Ascending aorta (tissue), 2 donors: ENCODE measurements at places on chromosomes 1 and 21.

DNA sequence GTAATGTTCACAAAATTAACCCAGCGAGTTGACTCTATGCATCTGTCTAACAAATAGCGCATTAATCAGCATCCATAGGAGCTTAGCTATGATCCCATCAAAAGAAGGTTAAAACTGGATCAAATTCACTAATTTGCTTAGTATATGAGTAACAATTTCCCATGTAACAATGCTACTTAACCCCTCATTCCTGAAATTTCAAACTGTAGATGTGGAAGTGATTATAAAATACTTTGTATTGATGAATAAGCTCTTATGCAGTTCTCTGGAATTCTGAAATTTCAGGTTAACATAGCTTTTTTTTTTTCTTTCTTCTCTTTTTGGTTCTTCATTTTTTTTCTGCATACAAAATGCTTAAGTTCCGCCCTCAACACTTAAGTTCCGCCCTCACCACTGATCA is 1272.7 kb downstream of the KCNT2 start:
- DNase-seq, result no peak
- H3K36me3 ChIP-seq, result no peaks in the 10 kb centered on the region
- H3K4me3 ChIP-seq, result no peak overlapping the region
- H3K27ac ChIP-seq, result no peak overlapping the region
- no peaks in the 10 kb centered on the region for H3K27me3 ChIP-seq

DNA sequence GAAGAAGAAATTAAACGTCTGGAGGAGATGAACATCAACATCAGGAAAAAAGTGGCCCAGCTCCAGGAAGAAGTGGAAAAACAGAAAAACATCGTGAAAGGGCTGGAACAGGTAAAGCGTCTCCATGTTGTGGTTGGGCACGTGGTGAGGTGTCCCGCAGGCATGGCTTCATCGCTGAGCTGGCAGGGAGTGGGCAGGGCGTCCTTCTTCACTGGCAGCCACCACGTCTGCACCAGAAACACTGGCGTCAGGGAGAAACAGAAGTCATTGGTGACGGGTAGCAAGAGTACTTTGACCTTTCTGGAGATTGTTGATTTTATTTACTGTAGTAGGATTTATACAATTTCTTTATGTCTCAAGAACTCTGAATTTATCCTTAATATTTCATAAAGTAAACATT is 59.0 kb upstream of the DIP2A start:
- peaks cover 79% of the 10 kb centered on the region for H3K36me3 ChIP-seq
- H3K4me1 ChIP-seq, result no peaks in the 10 kb centered on the region
- H3K27me3 ChIP-seq, result no peaks in the 10 kb centered on the region
- no peak overlapping the region for H3K27ac ChIP-seq
- no peak overlapping the region for H3K4me3 ChIP-seq
- no peak for DNase-seq

GRCh38 chr21:25583370-25584130 is 23.7 kb downstream of the MRPL39 start:
- no peak for DNase-seq
- H3K27me3 ChIP-seq, result no peaks in the 10 kb centered on the region
- no peak overlapping the region for H3K4me3 ChIP-seq

GRCh38 chr21:45613396-45613795 is 30.1 kb upstream of the PCBP3 start:
- no peaks in the 10 kb centered on the region for H3K27me3 ChIP-seq
- H3K36me3 ChIP-seq, result no peaks in the 10 kb centered on the region
- no peak overlapping the region for H3K4me3 ChIP-seq
- DNase-seq, result no peak
- H3K27ac ChIP-seq, result no peak overlapping the region

DNA sequence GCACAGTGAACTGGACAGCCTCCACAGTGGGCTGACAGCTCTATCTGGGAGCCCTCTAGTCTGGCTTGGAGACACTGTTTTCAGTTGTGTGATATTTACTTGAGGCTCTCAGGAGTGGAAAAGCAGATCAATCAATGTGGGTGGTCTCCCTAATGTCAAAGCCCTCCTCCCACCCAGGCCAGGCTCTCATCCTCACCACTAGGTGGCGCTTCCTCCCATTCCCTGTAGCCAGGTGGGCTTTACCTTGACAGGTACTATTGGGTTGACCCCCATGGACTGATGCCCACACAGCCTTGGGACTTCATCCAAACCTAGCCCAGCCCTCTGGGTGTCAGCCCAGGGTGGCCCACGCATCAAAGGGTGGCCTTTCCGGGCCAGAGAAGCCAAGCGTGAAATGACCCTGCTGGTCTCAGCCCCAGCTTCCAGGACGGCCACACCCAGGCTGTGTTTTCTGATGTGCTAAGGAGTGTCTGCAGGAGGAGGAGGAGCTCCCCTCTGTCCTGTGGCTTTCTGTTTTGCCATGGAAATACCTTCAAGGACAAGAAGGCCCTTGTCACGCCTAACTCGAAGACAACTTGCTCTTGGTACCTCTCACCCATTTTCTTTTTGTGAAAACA is 54.0 kb downstream of the CLIC6 start:
- H3K4me1 ChIP-seq, result no peaks in the 10 kb centered on the region
- H3K27ac ChIP-seq, result no peak overlapping the region
- DNase-seq, result no peak
- no peak overlapping the region for H3K4me3 ChIP-seq

DNA sequence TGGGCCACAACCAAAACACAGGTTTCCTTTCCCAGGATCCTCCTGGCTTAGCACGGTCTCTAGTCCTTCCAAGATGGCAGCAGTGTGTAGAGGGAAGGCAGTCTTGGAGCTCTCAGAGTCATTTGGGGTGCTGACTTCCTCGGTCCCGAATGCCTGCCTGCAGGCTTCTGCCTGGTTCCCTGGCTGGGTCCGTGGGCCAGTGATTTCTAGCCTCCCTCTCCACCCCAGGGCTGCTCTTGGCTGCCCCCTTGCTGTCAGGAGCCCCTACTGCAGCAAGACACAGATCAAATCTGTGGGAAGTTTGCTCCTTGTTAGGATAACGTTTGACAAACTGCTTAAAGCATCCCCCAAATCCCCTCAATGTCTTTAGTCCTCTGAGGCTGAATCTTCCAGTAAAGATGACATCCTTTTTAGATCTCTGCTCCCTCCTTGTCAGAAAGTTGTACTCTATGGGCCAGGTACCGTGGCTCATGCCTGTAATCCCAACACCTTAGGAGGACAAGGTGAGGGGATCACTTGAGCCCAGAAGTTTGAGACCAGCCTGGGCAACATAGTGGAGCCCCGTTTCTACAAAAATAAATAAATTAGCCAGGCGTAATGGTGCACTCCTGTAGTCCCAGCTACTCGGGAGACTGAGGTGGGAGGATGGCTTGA is 272.5 kb downstream of the RRAGC start:
- H3K4me3 ChIP-seq, result no peak overlapping the region
- H3K4me1 ChIP-seq, result no peaks in the 10 kb centered on the region
- no peak overlapping the region for H3K27ac ChIP-seq
- no peak for DNase-seq
- no peaks in the 10 kb centered on the region for H3K27me3 ChIP-seq

DNA sequence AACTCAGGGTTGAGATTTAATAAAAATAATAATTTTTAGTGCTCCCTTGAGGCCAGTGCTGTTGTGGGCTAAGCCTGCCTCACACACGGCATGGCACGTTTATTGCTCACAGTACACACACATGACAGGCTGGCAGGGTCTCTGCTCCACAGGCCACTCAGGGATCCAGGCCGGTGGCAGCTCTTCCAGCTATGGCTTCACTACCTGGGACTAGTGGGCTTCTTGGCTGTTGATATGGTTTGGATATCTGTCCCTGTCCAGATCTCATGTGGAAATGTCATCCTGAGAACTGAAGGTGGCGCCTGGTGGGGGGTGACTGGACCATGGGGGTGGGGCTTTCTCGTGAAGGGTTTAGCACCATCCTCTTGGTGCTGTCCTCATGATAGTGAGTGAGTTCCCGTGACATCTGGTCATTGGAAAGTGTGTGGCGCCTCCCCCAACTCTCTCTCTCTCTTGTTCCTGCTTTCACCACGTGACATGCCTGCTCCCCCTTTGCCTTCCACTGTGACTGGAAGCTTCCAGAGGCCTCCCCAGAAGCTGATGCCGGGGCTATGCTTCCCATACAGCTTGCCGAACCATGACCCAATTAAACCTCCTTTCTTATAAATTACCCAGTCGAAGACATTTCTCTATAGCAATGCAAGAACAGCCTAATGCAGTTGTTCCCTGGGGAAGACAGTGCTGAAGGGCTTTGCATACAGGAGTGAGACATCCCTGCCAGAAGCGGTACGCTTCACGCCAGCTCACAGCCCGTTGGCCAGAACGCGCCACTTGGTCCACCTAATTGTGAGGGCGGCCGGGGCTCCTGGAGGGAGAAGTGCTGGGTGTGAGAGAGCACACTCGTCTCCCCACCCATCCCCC is 226.9 kb upstream of the C1orf174 start:
- no peak overlapping the region for H3K27ac ChIP-seq
- H3K36me3 ChIP-seq, result no peaks in the 10 kb centered on the region
- no peak overlapping the region for H3K4me3 ChIP-seq
- DNase-seq, result no peak
- no peaks in the 10 kb centered on the region for H3K27me3 ChIP-seq
